ENCODE measurements at places on chromosomes 4 and X. TPM values are rescaled to one million over a fixed set of nuclear protein-coding genes. Genes with fewer than 3 reads are reported as not detected.
A peak's percentile ranks its signal among the peaks of the same experiment; 100 is the strongest.

GRCh38 chr4:73104695-73105094 lies 35.2 kb upstream of the COX18 start:
- no peak for DNase-seq
- peaks cover 46% of the 10 kb centered on the region for H3K36me3 ChIP-seq
- H3K27ac ChIP-seq = no peak overlapping the region

- no peaks in the 10 kb centered on the region for H3K27me3 ChIP-seq
- DNase-seq = no peak
- H3K36me3 ChIP-seq = peaks cover 37% of the 10 kb centered on the region
- H3K27ac ChIP-seq = peak overlapping the region; percentile 93
Measured at GRCh38 chr4:41145571-41146078, 68.7 kb downstream of the APBB2 start.

GRCh38 chr4:39118034-39118658 lies 56.1 kb downstream of the KLHL5 start:
- DNase-seq = no peak
- H3K4me1 ChIP-seq = no peaks in the 10 kb centered on the region
- peak overlapping the region; percentile 18 for H3K27ac ChIP-seq
- H3K36me3 ChIP-seq = peaks cover 48% of the 10 kb centered on the region

- H3K36me3 ChIP-seq = peaks cover 6% of the 10 kb centered on the region
- H3K4me3 ChIP-seq = no peak overlapping the region
- peak overlapping the region; percentile 21 for H3K27ac ChIP-seq
- H3K4me1 ChIP-seq = no peaks in the 10 kb centered on the region
- DNase-seq = no peak
Measured at GRCh38 chr4:123869286-123870215, 473.0 kb downstream of the SPRY1 start.

Gene SSX2B
- total RNA-seq = not detected
